ENCODE measurements at places on chromosomes 16 and 17.
A peak's percentile ranks its signal among the peaks of the same experiment; 100 is the strongest.

- DNase-seq = no peak
Measured at GRCh38 chr16:59180083-59180476, 446.0 kb upstream of the GOT2 start.

DNA sequence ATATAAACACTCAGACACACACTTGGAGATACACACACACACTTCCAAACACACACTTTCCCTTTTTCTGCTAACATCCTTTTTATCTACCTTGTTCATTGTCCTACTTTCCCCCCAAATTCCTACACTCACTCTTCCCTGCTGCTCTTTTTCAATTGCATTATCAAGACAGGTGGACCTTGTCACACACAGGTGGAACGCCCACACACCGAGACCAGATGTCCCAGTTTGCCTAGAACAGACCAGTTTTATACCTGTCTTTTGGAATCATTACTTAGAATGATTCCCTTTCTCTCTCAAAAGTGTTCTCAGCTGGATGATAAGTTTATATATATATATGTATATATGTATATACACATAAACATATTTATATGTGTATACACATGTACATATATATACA, 50.7 kb upstream of the ARHGAP44 start:
- no peak for DNase-seq

- no peak for DNase-seq
Measured at GRCh38 chr17:41511116-41511515, 5.7 kb upstream of the KRT13 start.

GRCh38 chr16:85327731-85328675, 215.7 kb upstream of the CIBAR2 start:
- peak; percentile 74 for DNase-seq

- DNase-seq = no peak
Measured at GRCh38 chr16:11205754-11206581, 50.0 kb downstream of the SOCS1 start.

DNA sequence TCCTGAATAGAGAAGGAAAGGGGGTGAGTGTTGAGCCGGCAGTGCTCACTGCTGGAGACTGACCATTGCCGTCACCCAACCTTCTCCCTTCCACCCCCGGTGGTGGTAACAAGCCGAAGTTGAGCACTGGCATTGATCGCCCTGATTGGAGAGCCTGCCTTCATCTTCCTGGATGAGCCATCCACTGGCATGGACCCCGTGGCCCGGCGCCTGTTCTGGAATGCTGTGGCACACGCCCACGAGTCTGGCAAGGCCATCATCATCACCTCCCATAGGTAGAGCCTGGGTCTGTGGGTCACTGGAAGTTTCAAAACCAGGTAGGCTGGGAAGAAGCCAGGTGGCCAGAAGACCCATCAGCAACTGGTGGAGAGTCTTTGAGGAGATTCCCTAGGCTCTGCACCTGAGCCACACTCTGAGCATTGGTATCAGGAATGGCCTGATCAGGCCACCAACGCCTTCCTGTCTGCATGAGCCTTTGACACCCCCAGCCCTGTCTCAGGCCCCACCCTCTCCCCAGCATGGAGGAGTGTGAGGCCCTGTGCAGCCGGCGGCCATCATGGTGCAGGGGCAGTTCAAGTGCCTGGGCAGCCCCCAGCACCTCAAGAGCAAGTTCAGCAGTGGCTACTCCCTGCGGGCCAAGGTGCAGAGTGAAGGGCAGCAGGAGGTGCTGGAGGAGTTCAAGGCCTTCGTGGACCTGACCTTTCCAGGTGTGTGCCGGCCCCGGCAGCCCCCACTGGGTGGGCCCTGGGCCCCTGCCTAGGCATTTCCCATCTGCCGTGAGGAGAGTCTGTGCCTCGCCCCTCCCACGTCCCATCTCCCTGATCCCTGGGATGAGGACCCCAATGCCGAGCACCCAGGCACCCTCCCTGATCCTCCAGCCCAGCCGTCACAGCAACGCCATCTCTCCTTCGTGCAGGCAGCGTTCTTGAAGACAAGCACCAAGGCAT, 4.9 kb upstream of the CCNF start:
- DNase-seq = no peak

- no peak for DNase-seq
Measured at GRCh38 chr16:35180970-35181369, 1721.6 kb downstream of the TP53TG3F start.

DNA sequence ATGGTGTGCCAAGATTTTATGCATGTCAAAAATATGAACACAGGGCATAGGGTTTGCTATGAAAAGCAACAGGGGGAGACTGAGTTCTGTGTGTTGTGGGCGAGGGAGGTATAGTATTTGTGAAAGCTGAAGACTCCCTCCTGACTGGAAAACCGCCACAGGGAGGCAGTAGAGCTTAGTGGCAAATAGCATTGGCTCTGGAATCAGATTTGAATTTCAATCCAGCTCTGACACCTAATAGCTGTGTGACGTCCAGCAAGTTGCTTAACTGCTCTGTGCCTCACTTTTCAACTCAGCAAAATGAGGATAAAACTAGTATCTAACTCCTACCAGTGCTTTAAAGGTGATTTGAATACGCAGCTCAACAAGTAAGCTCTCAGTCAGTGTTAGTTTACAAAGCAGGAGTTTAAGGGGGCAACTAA, 22.0 kb downstream of the KPNA2 start:
- DNase-seq = no peak

DNA sequence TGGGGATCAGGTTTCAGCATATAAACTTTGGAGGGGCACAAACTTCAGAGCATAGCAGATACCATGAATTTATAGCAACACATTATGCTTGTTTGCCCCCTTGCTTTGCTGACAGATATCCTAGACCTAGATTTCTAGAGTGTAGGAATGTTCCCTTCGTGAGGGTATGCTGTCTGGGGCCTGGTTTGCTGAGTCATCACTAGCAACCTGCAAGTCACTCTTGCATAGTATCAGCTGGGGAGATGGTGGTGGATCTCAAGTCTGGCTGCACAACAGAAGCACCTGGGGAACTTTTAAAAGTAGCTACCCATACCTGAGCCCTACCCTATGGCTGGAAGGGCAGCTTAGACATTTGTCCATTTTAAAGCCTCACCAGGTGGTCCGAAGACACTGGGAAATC, 22.3 kb upstream of the HSBP1 start:
- no peak for DNase-seq

GRCh38 chr16:22091721-22092120, 620 bp upstream of the VWA3A start:
- DNase-seq = no peak

- no peak for DNase-seq
Measured at GRCh38 chr16:86083382-86084002, 184.5 kb downstream of the IRF8 start.

DNA sequence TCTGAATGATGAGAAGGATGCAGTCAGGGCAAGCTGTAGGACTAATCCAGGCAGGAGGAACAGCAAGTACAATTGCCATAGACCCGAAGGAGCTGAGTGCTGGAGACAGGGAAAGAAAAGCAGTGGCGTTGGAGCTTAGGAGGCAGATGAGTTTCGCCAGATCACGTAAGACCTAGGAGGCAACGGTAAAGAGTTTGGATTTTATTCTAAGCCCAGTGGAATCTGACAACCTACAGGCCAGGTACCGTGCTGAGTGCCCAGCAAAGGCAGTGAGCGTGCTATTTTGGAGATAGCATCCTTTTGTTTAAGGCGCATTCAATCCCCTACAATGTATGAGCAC, 1.2 kb downstream of the USP43 start:
- DNase-seq = peak; percentile 39

- DNase-seq = no peak
Measured at GRCh38 chr16:53745086-53745485, 41.1 kb downstream of the FTO start.

GRCh38 chr17:39979893-39980350, 685 bp upstream of the PSMD3 start:
- DNase-seq = no peak

GRCh38 chr17:6526362-6527152, 29.8 kb downstream of the PITPNM3 start:
- DNase-seq = no peak

DNA sequence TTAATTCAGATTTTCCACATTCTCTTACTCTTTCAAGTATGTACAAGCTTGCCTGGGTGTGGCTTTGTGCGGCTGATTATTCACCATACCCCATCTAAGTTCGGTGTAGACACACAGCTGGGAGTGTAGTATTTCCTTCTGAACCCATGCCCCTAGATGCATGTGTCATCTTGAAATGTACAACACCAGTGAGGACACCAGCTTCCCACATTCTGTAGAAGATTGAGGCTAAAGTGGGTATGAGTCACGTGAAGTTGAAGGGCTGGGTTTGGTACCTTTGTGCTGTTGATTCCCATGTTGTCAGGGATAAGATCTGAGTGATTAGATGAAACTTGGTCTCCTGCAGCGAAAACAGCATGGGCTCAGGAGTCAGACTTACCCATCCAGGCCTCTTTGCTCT, 14.6 kb upstream of the DHX8 start:
- no peak for DNase-seq

GRCh38 chr17:77594416-77595209, 363.9 kb upstream of the TNRC6C start:
- DNase-seq = no peak

DNA sequence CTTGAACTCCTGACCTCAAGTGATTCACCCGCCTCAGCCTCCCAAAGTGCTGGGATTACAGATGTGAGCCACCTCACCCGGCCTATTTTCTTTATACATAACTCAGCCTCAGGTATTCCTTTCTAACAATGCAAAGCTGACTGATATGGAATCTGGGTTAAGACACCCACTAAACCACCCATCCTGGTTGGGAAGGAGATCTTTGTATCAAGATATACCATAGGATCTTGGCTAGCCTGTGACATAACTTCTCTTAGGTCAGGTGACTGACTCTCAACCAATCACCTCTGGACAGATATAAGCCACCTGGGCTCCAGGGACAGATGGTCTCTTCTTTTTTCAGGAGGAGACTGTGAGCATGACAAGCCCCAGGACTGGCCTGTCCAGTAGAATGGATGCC, 51.2 kb upstream of the NKD1 start:
- DNase-seq = no peak

DNA sequence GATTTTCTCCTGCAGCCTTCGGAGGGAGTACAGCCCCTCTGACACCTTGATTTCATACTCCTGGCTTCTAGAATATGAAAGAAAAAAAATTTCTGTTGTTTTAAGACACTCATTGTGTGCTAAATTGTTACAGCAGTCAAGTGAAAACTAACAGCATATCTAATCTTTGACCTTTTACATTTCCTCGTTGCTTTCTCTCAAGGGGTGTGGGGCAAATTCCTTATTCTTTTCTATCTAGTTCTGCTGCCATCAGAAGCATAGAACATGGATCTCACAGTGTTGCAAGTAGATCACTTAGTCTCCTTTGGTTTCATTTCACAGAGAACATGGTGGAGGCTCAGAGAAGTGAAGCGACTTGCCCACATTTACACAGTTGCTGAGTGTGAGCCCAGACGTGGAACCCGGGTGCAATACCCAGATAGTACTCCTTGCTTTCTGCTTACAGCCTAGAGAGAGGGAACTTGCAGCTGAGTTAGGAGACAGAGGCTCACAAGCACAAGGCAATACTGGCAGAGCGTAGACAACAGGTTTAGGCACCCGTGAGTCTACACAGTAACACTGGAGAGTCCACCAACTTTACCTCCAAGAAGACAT, 28.7 kb upstream of the MMD start:
- DNase-seq = no peak

DNA sequence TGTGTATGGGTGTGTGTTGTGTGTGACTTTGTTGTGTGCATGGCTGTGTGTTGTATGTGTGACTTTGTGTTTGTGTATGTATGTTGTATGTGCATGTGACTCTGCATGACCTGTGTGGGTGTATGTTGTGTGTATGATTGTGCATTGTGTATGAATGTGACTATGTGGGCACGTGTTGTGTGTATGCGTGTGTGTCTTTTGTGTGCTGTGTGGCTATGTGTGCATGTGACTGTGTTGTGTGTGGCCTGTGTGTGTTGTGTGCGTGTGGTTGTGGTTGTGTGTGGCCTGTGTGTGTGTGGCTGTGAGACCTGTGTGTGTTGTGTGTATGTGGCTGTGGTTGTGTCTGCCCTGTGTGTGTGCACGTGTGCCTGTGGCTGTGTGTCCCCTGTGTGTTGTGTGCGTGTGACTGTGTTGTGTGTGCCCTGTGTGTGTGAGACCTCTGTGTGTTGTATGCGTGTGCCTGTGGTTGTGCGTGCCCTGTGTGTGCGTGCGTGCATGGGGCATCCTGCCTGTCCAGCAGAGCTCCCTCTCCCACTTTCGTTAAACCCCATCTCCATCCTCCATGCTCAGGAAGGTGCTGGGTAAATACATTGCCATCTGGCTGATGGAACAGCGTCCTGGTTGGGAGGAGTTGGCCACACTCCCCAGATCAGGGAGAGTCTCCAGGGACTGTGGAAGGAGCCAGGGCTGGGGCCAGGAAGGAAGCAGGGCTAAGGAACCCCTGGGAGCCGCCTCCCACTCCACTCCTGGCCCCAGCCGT, 90.1 kb upstream of the GSE1 start:
- no peak for DNase-seq

GRCh38 chr17:4534928-4535666, 20.1 kb downstream of the MYBBP1A start:
- DNase-seq = no peak

GRCh38 chr17:77475016-77475976, 334.5 kb downstream of the SEC14L1 start:
- no peak for DNase-seq

GRCh38 chr17:60165971-60166370, 16.2 kb downstream of the CA4 start:
- DNase-seq = no peak

GRCh38 chr17:59399914-59400313, 68.5 kb downstream of the YPEL2 start:
- DNase-seq = no peak

DNA sequence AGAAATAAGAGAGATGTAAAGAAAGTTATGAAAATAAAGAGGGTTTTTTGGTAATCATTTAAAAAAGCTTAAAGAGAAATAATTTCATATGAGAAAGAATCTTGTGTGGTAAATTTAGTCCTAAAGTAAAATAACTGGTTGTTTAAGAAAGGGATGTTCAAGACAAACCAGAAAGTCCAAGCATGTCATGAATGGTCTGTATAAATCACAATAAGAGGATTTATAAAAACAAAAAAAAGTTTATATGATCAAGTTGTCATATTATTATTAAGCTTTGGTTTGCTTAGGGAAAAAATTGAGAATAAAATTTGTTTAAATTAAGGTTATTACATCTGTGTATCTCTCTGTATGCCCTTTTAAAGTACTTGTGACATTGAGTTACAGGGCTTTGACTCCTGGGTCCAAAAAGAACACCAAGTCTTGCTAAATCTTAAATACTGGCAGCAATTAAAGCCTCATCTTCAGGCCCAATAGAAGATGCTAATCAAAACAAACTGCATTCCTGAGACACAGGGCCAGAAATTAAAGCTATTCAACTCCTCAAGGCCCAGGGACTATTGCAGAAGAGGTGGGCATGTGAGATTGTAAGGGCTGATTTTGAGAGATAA, 15.6 kb upstream of the TRIM25 start:
- DNase-seq = no peak
